GM04504 (cell line): ENCODE measurements at places on chromosomes 1 and 21.
A peak's percentile ranks its signal among the peaks of the same experiment; 100 is the strongest.

GRCh38 chr1:30731806-30732276, 8.5 kb upstream of the MATN1 start:
- DNase-seq: no peak

GRCh38 chr1:168693197-168693871, 35.7 kb downstream of the DPT start:
- DNase-seq: no peak

DNA sequence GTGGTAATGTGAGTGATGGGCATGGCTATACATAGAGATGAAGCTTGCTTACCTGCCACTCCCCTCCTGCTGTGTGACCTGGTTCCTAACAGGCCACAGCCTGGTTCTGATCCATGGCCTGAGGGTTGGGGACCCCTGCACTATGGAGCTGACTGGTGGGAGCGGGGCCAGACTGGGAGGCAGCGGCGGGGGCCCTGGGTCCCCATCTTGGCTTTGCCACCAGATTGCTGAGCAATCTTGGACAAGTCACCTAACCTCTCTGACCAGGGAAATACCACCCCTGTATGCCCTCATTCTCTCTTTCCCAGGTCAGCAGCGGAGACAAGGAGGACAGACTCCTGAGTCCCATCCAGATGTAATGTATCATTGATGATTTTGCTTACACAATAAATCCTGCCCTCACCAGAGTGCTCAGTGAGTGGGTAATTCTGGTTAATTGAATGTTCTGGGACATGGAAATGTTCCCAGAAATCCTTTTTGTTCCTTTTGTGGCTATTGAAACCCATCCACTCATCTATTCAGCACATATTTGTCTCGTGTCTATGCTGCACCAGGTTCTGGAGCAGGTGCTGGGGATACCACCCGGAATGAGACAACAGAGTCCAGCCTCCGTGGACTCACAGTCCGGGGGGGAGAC, 4.1 kb upstream of the ARHGEF10L start:
- no peak for DNase-seq

- DNase-seq: no peak
These were observed 180.7 kb downstream of the ZNF326 start for GRCh38 chr1:90175490-90176167.

DNA sequence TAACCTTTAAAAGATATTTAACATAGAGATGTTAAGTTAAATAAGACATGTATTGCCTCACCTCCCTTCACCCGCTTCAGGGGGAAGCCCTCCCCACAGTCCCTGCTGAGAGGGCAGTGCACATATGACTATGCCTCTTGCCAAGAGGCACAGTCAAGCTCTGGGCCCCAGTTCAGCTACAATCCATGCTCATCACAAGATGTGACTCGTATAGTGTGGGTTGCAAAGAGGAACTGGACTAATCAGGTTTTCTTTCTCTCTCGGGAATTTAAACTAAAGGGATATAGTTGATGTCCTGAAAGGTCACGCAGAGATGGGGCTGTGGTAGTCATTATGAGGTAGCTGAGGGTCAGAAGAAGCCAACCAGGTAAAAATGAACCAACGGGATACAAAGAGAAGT, 35.6 kb downstream of the LYST start:
- peak; percentile 34 for DNase-seq

- DNase-seq: no peak
These were observed 486.6 kb downstream of the KIF26B start for GRCh38 chr1:245641384-245641783.

GRCh38 chr1:31031330-31032143, 34.0 kb downstream of the PUM1 start:
- no peak for DNase-seq

DNA sequence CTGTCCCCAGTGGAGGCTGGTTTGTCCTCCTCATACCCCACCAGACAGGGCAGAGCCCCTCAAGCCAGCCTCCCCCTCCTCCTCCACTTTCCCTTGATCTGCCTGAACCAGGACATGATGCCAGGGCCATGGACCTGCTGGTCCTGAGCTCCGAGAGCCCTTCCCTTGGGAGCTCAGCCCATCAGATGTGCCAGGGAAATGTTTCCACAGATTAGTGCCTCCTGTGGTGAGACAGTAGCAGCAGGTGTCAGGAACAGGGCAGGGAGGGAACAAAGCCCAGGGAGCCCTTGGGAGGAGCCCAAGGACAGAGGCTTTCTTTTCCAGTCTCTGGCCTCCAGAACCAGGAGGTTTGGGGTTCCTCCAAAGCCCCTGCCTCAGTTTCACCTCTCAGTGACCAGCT, 14.6 kb upstream of the SLC41A1 start:
- DNase-seq: no peak

- DNase-seq: no peak
These were observed 100.6 kb downstream of the NR5A2 start for GRCh38 chr1:200128081-200128480.

GRCh38 chr1:211648980-211649934, 26.2 kb downstream of the NEK2 start:
- no peak for DNase-seq
